ENCODE measurements at places on chromosomes 12 and 14. TPM values are rescaled to one million over a fixed set of nuclear protein-coding genes. Genes with fewer than 3 reads are reported as not detected.

PCED1B gene
- total RNA-seq, result 54.2 TPM

TDG gene
- total RNA-seq, result 30.4 TPM

CLIP1 gene
- total RNA-seq, result 72.4 TPM

ABCD2 gene
- total RNA-seq, result 7.5 TPM

TESPA1 gene
- 160 TPM for total RNA-seq

C12orf42 gene
- 7.1 TPM for total RNA-seq

DENND5B gene
- 0.26 TPM for total RNA-seq

GRCh38 chr12:24109381-24110039, 160.0 kb upstream of the SOX5 start:
- DNase-seq, result no peak

- DNase-seq, result no peak
These were observed 382.3 kb downstream of the PCNX1 start for GRCh38 chr14:71289536-71289935.

- DNase-seq, result no peak
These were observed 197.8 kb downstream of the PTPRO start for GRCh38 chr12:15520083-15520482.

DNA sequence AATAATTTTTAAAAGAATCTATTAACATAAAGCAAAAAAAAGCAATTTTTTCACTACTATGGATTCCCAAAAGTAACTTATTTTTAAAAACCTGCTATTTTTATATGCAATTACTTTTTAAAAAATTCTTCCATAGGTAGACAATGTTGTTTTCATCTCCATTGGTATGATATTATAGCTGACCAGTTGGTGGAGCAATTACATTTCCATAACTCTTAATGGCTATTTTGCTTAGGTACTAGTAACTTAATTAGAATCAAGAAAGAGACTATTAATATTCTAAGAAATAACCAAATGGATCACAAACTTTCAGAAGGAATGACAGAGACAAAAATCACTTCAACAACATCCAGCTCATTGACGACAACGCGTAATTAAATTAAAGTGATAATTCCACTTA, 64.7 kb upstream of the PTCSC3 start:
- no peak for DNase-seq

DNA sequence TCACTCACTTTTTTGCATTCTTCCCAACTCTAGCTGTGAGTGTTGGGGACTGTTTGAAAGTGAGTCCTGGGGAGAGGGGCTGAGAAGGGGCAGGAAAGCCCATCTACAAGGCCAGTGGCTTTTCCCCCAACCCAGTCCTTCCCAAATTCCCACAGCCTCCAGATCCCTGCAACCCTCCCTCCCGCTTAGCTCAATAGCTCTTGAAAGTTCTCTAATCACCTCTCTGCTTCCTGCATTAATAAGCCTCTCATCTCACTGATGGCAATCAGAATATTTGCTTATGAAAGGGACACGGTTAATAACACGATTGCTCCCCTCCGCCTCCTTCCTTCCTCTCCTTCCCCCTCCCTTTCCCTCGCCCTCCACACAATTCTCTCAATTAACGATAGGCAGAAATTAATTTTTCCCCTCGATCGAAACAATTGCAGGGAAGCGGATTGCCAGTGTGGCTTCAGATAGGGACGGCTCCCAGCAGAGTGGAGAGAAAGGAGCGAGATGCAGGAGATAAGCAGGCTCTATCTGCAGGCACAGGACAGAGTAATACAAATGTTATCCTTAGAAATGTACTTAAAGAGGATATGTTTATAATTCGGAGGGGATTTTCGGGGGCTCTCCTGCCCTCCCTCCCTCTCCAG, 15.1 kb upstream of the GPATCH2L start:
- no peak for DNase-seq

GRCh38 chr14:67583711-67584644, 16.1 kb downstream of the PIGH start:
- DNase-seq, result no peak

DNA sequence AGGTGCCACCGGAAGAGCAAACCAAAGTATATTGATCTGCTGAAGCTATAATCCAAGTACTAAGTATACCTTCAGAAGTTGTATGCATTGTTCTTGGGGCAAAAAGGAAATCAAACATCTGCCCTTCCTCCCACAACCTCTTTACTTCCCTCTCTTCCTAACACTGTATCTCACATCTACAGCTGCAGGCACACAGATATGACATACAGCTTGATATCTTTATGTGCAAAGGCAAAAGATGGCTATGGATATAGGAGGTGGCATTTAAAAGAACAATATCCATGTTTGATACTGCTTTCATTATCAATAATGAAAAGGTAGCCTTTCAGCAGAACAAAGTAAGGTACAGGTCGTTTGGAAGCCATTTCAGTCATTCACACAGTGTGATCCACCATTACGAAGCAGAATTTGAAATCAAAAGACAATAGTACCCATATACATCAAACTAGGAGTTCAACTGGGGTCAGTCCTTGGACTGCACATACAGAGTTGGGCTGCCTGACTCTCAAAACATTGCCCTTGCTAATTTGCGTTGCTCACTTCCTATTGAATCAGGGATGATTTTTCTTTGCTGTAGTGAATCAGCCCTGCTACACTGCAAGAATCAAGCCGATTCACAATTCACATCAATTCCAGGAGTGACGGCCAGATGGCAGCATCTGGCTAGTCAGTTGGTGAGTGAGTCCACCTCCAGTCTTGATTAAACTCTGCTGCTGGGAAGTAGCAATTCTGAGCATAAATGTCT, 8.9 kb downstream of the ANG start:
- DNase-seq, result peak; percentile 42

- no peak for DNase-seq
These were observed 11.6 kb downstream of the RAPGEF3 start for GRCh38 chr12:47747126-47747525.

DNA sequence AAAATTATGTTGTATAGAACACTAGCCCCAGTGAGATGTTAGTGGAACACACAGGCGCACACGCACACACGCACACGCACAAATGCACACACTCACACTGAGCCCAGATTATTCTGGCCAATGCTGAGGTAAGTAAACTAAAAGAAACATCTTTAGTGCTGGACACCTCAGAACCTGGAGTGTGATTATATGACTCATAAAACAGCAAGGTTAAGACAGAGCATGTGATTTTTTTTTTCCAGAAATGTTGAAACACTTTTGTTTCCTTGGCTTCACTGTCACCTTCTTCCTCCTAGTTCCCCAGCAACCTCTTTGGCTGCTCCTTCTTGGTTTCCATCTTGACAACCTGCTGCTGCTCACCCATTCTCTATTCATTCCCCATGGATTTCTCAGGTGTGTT, 141.0 kb upstream of the ALG10B start:
- DNase-seq, result no peak

DNA sequence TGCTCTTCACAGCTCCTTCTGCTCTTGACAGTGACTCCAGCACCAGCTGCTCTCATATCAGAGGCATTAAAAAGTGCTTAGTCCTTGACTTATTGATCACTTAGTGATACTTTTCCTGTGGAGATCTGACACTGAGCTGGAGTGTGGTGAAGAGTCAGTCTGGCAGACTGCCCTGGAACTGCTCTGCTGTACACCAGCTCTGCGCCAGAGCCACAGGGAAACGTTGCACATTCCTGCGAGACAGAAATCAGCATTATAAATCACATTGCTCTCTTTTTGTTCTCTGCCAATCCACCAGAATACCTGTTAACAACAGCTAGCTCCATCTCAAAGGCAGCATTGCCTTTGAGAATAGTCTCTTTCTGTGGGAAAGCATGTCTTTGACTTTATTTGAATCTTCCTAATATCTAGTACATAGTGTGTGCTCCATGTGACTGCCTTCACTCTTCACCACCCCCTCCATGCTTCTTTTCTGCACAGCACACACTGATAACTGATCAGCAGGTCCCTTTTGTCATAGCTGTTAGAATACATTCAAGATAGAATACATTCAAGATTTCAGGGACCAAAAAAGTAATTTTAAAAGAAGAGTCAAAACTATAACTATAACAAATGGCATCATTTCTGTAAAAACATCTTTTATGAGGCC, 48.2 kb upstream of the VSX2 start:
- no peak for DNase-seq

Data from T-helper 17 cell (primary cell).